ENCODE measurements at places on chromosomes 2 and 18.
A peak's percentile ranks its signal among the peaks of the same experiment; 100 is the strongest.

- DNase-seq = no peak
Observed at GRCh38 chr2:44680424-44680971, 261.0 kb upstream of the SIX3 start.

GRCh38 chr2:200862532-200863000 lies 1.9 kb downstream of the CLK1 start:
- DNase-seq = peak; percentile 59

DNA sequence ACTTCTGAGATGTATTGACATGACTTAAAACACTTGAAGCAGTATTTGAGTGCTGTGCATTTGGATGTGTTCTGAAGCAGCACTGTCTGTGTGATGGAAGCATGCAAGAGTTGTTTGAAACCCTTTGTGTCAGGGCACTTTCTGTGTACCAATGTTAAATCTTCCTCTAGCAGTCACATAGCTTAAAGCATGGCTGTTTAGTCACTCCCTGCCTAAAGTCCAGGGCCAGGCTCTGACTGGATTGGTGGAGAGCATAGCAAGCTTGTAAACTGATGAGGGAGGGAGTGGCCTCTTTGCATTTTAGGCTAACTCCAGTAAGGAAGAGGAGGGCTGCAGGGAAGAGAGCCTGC lies 73.5 kb downstream of the MYO1B start:
- DNase-seq = no peak

DNA sequence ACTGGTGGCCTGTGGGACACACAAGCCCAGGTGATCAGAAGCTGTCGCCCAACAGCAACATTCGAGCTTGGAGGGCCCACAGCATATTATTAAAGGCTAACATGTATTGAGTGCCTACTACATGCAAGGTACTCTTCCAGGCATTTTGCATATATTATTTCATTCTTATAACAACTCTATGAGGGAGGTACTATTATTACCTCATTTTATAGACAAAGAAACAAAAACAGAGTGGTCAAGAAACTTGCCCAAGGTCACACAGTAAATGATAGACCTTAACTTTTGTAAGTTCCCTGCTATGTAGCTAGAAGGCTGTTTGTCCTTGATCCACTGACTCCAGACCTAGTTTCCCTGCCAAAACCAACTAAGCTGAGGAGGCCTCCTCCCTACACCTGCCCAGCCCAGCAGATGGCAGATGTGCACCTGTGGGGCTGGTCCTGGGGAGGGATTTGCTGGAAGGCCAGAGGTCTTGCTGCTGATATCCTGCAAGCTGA lies 35.7 kb downstream of the KANSL3 start:
- DNase-seq = peak; percentile 20

- DNase-seq = no peak
Observed at GRCh38 chr2:238030422-238031155, 30.2 kb upstream of the SCLY start.

- DNase-seq = no peak
Observed at GRCh38 chr2:196230061-196230854, 58.9 kb upstream of the STK17B start.

GRCh38 chr2:117621326-117621725 lies 193.2 kb upstream of the DDX18 start:
- DNase-seq = no peak

DNA sequence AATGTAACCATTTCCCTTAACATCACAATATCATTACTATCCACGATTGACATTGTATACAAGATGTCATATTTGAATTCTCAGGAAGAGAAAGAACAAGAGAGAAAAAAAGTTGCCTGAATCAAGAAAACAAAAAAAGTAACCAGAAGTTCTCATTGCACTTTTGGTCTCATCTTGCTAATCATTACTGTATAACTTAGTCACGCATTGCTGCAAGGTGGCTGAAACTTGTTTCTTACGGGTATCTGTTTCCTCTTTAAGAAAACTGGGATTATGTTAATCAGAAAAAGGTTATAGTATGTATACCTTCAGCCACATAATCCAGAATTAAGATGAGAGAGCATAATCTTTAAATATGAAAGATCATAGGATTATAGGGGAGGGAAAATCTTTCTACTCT lies 639.7 kb upstream of the SYT4 start:
- DNase-seq = no peak

GRCh38 chr2:148726228-148726627 lies 81.7 kb downstream of the EPC2 start:
- DNase-seq = peak; percentile 52

- DNase-seq = no peak
Observed at GRCh38 chr2:236758406-236758805, 188.8 kb downstream of the ACKR3 start.

DNA sequence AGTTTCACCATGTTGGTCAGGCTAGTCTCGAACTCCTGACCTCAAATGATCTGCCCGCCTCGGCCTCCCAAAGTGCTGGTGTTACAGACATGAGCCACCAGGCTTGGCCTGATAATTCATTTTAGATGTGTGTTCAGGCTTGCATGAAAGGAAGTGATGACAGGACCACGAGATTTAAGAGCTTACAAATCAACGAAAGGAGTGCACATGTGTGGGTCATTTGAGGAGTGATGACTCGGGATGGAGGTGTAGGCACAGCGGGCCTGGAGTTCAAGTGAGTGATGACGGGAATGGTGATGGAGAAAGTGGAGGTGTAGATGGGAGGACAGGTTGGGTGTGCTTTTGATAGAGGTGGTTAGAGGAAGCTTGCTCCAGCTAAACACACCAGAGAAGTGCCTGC lies 742.4 kb downstream of the GALR1 start:
- no peak for DNase-seq

Measured in GM12865 (cell line).